ENCODE measurements at places on chromosomes 11 and 22. TPM values are rescaled to one million over a fixed set of nuclear protein-coding genes. Genes with fewer than 3 reads are reported as not detected.

- DNase-seq, result no peak
Measured at GRCh38 chr11:10566257-10566957, 2.1 kb downstream of the LYVE1 start.

DNA sequence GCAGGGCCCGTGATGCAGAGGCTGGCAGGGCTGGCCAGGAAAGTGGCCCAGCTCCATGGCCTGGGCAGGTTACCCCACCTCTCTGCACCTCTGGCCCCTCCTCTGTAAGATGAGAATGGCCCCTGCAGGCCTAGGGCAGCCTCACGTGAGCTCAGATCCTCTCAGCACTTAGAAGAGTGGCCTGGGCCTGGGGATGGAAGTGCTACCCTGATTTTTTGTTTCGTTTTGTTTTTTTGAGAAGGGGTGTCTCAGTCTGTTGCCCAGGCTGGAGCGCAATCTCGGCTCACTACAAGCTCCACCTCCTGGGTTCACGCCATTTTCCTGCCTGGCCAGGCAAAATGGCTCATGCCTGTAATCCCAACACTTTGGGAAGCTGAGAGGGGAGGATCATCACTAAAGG, 982 bp downstream of the APOBEC3H start:
- DNase-seq, result peak; percentile 32

DNA sequence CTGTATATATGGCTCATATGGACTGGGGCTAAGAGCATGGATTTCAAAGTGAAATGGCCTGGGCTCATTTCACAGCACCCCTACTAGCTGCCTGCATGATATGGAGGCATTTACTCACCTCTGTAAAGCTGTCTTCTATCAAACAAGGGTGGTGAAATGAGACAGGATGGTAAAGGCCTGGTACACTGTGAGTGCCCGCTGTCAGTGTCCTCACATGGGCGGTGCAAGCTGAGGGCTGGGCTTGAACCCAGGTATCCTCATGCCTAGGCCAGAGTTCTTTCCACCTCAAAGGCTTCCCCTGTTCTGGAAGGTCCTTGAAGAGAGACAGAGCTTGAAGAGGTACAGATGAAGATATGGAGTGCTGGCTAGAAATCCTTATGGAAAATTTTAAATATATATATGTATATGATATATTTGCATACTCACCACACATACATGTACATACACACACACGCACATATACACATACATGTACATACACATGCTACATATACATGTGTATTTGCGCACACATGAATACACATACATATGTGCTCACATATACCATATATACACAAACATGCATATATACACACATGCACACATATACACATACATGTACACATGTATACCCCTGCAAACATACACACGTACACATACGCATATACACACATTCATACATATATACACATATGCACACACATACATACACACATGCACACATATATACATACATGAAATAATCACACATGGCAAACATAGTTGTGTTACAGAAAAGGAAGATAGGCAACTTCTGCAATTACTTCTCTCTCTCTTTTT, 44.7 kb downstream of the MICAL2 start:
- DNase-seq, result no peak

- DNase-seq, result no peak
Measured at GRCh38 chr11:17985517-17985916, 27.3 kb downstream of the SERGEF start.

DNA sequence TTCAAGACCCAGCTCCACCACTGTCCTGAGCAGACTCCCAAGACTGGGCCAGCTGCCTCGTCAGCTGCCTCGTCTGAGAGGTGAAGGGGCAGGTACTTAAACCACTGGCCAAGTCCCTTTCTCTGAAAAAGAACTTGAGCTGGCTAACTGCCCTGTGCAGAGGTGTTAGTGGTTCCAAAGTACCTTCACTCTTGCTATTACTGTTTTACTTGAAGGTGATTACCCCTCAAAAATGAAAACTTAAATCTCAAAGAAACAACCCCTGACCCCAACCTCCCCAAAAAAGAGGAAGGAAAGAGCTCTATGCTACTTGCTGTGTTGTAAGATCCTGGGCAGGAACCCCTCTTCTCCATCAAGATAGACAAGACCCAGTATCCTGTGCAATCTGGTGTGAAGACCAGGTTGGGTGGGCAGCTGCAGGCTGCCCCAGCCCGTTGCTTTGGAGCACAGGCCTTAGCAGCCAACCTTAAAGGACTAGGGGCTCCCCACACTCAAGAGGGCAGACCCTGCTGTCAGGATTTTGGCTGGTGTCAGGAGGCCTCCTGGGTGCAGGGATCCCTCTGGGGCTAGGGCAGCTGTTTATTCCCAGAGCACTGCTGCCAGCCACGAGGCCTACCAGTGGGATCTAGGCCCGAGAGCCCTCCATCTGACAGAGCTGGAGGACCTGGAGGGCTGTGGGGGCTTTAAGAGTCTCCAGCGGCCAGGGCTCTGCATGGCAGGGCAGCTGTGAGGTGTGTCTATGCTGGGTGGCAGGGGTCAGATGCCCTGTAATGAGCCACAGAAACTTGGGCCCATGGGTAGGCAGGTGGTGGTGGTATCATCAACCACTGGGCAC, 13.0 kb downstream of the GUCD1 start:
- DNase-seq, result no peak

GRCh38 chr11:101323997-101324396, 194.4 kb upstream of the PGR start:
- DNase-seq, result no peak

GRCh38 chr11:85725510-85726258, 39.7 kb upstream of the CCDC89 start:
- DNase-seq, result no peak

GRCh38 chr11:92473736-92474135, 249.1 kb downstream of the FAT3 start:
- DNase-seq, result no peak

GRCh38 chr11:63558459-63559157, 4.6 kb downstream of the PLAAT2 start:
- DNase-seq, result no peak

RAC2 gene
- 717 TPM for total RNA-seq

RFPL1 gene
- total RNA-seq, result not detected

FGF4 gene
- not detected for total RNA-seq

FUT4 gene
- total RNA-seq, result 3.9 TPM
